GM23338 (cell line): ENCODE measurements at places on chromosomes 5 and 9. TPM values are rescaled to one million over a fixed set of nuclear protein-coding genes. Genes with fewer than 3 reads are reported as not detected.

GRCh38 chr5:169223595-169223953 is 77.4 kb downstream of the SLIT3 start:
- H3K27ac ChIP-seq: no peak overlapping the region
- no peak overlapping the region for H3K4me3 ChIP-seq
- H3K4me1 ChIP-seq: no peaks in the 10 kb centered on the region

Gene NIPSNAP3A
- total RNA-seq: 9.6 and 12.7 TPM in 2 replicates

Gene LCP2
- total RNA-seq: 0.35 and 0.38 TPM in 2 replicates

DNA sequence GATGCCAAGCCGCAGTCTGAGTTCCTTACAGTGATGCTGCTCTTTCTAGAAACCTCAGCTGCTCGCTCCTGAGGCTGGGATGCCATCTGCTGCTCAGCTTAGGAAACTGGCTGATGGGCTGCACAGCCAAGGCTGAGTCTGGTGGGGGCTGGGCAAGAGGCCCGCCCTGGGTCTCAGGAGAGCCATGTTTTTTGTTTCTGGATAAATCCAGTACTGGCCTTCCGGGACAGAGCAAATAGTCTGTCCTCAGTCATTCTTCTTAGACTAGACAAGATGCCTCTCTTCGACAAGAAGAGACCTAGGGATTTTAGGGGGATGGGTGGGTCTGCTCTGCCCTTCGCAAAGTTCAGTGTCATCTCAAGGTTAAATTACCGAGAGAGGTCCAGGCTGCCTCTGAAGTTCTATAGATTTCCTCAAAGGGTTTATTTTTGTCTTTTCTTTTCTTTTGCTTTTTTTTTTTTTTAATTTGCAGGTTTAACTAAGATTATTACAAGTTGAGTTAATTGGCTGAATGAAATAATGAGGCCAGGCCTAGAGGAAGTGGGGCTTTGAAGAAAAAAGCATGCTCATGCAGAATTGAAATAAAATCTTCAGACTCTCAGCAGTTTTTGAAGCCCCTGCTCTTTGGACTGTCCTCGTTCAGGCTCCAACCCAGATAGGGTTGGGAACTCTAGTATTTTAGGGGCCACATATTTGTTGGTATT is 30.6 kb upstream of the MATR3 start:
- no peak overlapping the region for H3K4me3 ChIP-seq
- no peaks in the 10 kb centered on the region for H3K27me3 ChIP-seq
- peaks cover 4% of the 10 kb centered on the region; the same call in 1 of the 2 replicates for H3K4me1 ChIP-seq

DNA sequence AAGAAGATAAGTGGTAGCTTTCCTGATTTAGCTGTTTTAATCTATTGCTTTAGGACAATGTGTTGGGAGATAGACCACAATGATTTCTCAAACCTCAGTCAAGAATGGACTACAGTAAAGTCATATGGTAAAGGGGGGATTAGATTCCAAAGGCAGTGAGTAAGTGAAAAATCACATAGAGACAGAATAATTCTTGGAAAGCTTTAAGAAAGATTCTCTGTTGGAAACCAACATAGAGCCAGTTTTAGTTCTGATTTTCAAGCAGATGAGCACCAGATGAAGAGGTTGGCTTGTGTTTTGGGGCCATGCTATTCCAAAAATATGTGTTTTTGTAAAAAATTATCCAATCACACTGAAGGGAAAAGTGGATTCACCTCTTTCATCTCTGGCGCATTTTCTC is 256.8 kb upstream of the RPS23 start:
- no peaks in the 10 kb centered on the region for H3K4me1 ChIP-seq
- no peaks in the 10 kb centered on the region; the same call in 1 of the 2 replicates for H3K36me3 ChIP-seq
- H3K27ac ChIP-seq: no peak overlapping the region
- no peak for DNase-seq

Gene PRR7
- total RNA-seq: 6.4 and 9.7 TPM in 2 replicates

DNA sequence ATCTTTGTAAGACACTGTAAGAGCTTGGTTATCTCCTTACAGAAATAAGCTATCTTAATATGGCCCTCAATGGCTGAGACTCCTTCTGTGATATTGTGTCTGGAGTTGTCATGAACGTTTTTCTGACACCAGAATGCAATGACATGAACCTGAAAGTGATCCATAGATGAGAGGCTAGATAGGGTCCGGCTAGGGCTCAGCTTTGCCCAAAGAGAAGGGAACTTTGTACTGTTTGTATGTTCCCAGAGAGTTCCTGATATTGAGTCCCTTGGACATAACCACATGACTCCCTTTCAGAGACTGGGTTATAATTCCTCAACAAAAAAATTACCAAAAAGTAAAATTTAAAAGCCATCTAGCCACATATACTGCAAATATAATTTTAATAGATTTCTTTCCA is 575.8 kb upstream of the CLINT1 start:
- H3K27me3 ChIP-seq: no peaks in the 10 kb centered on the region
- H3K27ac ChIP-seq: no peak overlapping the region
- H3K36me3 ChIP-seq: no peaks in the 10 kb centered on the region
- no peak for DNase-seq

Gene ECSCR
- total RNA-seq: 1.2 and 2.2 TPM in 2 replicates

Gene TOR2A
- total RNA-seq: 21.1 and 23.5 TPM in 2 replicates

DNA sequence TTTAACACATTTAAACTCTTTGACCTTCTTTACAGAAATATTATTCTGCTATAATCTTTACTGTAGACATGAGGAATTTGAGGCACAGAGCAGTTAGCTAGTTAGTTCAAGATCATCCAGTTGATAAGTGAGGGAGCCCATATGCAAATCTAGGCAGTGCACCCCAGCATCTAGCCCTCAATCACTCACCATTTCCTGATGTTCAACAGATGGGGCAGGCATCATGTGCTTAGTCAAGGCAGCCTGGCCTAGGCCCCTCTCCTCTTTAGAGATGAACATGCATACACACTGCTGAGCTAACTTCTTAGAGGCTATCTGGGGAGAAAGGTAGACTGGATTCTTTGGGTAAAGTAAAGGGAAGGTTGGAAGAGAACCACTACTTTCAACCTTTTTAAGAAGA is 206.8 kb upstream of the SLC24A2 start:
- DNase-seq: no peak
- H3K4me3 ChIP-seq: no peak overlapping the region
- no peaks in the 10 kb centered on the region for H3K36me3 ChIP-seq
- no peak overlapping the region for H3K27ac ChIP-seq
- no peaks in the 10 kb centered on the region for H3K27me3 ChIP-seq

- no peaks in the 10 kb centered on the region for H3K36me3 ChIP-seq
- no peak for DNase-seq
- no peak overlapping the region for H3K4me3 ChIP-seq
- no peaks in the 10 kb centered on the region for H3K27me3 ChIP-seq
- H3K27ac ChIP-seq: no peak overlapping the region
Observed at GRCh38 chr5:98299435-98299834, 474.0 kb upstream of the RGMB start.

DNA sequence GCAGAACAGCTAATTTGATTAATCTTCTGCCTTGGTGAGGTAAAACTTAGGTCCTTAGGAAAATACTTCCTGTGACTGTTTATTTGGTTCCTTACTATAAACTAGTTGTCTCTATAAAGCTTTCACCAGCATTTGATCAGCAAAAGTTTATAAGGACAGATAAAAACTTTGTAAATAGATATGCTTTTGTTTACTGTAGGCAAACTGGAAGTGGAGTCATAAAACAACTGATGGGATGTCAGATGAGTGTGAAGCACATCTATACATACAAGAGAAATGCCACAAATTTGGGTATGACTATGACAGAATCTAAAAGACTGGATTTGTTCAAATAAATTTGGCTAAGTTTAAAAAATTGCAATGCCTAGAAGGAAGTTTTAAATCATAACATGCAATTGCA is 5.5 kb downstream of the PTGER4 start:
- DNase-seq: no peak
- H3K27me3 ChIP-seq: peaks cover 36% of the 10 kb centered on the region
- no peaks in the 10 kb centered on the region for H3K36me3 ChIP-seq
- H3K27ac ChIP-seq: no peak overlapping the region
- peaks cover 9% of the 10 kb centered on the region; the same call in 1 of the 2 replicates for H3K4me1 ChIP-seq
- no peak overlapping the region for H3K4me3 ChIP-seq

Gene GIN1
- total RNA-seq: 3.8 and 5.8 TPM in 2 replicates

GRCh38 chr5:32130865-32131264 is 43.3 kb downstream of the GOLPH3 start:
- H3K27ac ChIP-seq: no peak overlapping the region
- H3K4me1 ChIP-seq: no peaks in the 10 kb centered on the region
- H3K36me3 ChIP-seq: peaks cover 15% of the 10 kb centered on the region; the same call in 1 of the 2 replicates
- no peak overlapping the region for H3K4me3 ChIP-seq
- DNase-seq: no peak
- no peaks in the 10 kb centered on the region for H3K27me3 ChIP-seq

Gene C5orf22
- 26.8 and 30.9 TPM in 2 replicates for total RNA-seq

DNA sequence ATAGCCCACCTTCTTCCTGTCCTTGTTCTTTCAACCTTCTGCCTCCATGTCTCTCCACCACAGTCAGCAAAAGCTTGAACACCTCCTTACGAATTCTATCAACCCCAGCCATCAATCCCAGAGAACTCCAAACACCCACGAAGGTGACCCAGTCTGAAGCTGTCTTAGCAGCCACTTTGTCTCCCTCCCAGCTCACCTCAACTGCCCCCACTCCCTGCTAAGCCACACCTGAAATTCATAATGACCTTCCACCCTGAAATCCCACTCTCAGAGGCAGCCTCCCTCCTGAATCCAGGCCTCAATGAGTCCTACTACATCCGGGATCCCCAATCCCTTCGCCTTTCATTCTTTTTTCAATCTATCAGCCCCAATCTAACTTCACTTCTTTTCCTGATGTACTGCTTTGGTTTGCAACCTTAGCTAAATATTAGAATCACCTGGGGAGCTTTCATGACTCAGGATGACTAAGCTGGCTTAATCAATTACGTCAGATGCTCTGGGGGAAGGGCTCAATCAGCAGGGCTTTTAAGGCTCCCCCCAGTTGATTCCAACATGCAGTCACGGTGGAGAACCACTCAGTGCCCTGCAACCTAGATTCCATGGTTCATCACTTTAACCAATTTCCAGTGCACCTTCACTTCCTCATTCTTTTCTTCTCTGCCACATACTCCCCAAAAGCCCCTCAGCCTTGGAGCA is 32.2 kb downstream of the BHMT start:
- no peaks in the 10 kb centered on the region for H3K27me3 ChIP-seq
- no peak for DNase-seq
- H3K4me3 ChIP-seq: no peak overlapping the region
- H3K4me1 ChIP-seq: peaks cover 18% of the 10 kb centered on the region

GRCh38 chr5:132253008-132253441 is 4.5 kb upstream of the PDLIM4 start:
- peaks cover 12% of the 10 kb centered on the region for H3K4me1 ChIP-seq
- H3K27ac ChIP-seq: no peak overlapping the region
- no peak for DNase-seq
- peaks cover 8% of the 10 kb centered on the region; the same call in 1 of the 2 replicates for H3K27me3 ChIP-seq
